DND-41 (cell line): ENCODE measurements at places on chromosomes 2 and 18.

DNA sequence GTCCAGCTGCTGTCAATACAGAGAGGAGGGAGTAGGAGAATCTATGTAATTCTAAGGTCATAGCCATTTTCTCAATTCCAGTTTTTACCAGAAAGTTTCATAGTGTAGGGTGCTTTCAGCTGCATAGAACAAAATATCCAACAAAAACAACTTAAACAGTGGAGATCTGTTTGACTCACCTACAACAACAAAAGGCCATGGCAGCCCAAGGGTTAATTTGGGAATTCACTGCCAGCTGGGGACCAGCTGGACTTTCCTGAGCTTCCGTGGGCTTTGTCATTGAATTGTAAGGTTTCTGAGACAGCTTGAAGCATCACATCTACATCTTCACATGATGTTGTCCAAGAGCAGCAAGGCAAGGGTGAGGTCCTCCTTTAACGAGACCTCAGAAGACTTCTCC is 512.7 kb downstream of the IRS1 start:
- no peak for DNase-seq

DNA sequence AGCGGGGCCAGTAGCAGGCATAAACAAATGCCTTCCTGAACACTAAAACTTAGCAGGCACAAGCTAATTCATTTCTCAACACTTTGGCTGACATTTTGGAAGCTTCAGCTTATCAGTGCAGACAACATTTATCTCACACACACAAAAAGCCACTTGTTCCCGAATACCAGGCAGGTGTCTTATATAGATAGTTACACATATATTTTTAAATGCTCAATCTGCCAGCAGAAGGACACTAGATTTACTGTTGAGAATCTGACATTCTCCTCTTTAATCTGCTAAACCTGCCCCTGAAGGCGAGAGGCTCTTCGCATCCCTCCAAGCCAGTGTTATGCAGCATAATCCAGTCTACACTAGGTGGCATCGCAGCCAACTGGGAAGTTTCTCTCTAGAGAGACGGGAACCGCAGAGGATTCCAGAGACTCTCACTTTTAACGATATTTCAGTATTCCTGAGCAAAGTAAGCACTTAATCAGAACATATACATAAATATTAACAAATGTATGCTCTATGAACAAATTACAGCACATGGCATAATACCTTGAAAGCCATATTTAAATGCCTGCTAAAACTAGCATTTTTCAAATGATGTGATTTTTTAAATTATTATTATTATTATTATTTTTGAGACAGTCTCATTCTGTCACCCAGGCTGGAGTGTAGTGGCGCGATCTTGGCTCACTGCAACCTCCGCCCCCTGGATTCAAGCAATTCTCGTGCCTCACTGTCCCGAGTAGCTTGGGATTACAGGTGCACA is 90.2 kb upstream of the SCG2 start:
- no peak for DNase-seq

GRCh38 chr2:67476809-67477790 is 80.0 kb downstream of the ETAA1 start:
- DNase-seq: no peak

GRCh38 chr2:190158798-190159434 is 96.4 kb upstream of the MSTN start:
- DNase-seq: no peak

DNA sequence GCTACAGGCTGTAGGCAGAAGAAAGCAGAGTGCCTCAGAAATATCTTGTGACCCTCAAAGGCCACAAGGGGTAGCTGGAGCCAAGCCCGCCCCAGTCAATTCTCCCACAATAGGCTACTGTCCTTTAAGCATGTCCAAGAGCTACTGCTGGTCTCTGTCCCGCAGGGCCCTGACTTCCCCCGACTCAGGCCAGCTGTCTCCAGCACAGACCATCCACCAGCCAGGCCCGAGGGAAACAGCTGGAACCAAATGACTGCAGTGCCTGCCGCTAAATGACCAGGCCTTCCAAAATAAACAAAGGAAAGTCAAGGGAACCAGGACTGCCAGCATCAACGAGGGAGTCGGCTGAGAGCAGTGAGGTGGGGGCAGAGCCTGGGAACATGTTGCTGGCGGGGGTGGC is 36.7 kb downstream of the MCFD2 start:
- DNase-seq: no peak

DNA sequence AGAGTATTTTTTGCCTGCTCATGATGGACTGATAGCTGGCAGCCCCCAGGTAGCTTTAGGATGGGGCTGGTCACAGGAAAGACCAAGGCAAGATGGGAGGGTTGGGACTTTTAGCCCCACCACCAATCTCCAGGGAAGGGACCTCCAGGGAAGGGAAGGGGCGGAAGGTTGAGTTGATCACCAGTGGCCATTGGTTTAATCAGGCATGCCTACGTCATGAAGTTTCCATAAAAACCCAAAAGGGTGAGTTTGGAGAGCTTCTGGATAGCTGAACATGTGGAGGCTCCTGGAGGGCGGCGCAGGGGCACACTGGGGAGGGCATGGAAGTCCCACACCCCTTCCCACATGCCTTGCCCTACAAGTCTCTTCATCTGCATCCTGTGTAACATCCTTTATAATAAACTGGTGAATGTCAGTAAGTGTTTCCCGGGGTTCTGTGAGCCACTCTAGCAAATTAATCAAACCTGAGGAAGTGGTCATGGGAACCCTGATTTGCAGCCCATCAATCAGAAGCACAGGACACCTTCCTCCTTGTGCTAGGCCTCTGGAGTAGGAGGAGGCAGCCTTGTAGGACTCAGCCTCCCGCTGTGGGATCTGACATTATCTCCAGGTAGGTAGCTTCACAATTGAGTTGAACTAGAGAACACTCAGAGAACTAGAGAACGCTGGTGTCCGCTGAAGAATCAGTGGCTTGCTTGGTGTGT is 30.3 kb downstream of the RAB31 start:
- no peak for DNase-seq

DNA sequence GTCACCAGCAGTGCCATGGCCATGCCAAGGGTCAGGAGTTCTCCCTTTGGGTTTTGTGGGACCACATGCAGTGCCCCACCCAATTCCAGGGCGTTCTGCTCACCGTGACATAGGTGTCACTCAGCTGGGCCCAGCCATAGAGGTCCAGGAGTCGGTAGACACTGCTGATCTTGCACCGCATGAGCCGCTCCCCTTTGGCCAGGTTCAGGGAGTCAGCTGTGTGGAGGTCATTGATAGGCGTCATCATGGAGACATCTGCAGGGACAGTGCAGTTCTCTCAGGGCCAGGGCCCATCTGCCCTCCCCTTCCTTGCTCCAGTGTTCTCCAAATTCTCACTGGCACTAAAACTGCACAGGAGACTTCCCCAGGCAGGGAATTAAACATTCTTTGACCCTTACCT is 71.9 kb downstream of the ADD2 start:
- DNase-seq: no peak

GRCh38 chr18:63301434-63301833 is 18.1 kb downstream of the BCL2 start:
- DNase-seq: no peak

DNA sequence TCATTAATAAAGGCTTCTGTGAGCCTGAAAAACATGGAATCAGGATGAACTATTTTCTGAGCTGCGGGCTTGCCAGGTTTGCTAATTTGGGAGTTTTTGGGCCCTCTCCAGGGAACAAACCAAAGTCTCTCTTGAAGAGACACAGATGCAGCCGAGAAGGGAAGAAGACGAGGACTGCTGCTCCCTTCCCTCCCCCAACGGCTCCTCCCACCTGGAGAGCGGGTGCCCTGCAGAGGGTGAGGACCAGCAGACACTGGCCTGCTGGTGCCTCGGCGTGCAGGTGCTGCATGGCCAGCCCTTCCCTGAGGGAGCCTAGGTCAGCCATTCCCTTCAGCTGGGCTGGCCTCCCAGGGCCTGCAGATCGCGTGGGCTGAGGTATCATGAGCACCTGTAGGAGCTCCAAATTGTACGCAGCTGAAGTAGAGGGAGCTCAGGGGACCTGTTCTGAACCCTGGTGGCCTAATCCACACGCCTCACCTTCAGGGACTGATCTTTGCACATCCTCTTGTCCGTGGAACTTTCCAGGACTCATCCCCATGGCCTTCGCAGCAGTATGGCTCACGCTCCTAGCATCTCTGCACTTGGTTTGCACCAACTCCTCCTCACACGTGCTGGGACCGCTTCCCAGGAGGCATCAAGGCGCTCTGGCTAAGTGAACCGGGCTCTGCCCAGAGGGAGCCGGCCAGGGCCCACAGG is 19.5 kb downstream of the EMX1 start:
- DNase-seq: no peak

DNA sequence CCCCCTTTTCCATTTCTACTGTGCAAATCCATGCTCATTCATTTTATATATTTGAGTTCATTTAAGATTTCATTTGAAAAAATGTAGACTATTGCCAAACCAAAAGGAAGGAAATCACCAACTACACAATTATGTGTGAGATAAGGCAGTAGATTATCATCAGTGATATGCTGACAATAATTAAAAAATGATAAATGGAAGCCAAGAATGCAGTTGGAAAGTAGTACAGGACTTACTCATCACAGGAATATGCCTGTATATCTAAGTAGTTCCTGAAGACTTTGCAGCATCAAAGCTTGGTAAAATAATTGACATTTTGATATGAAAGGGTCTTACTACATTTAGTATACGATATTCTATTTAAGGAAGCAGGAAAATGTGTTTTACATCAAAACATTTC is 166.1 kb upstream of the OTX1 start:
- DNase-seq: no peak

DNA sequence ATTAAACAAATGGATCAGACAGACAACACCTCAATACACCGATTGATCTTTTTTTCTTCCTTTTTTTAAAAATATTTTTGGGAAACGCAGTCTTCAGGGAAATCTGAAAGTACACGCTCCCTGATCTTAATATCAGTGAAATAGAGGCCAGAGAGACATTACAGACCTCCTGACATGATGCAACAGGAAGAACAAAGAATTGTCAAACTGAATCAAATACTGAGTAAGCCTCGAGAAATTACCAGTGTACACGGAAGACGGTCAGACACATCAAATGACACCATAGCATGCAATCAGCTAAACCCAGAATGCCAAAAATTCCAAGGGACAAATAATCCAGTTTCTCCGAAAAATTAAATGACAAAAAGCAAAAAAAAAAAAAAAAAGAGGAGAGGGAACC is 80.2 kb upstream of the NFU1 start:
- no peak for DNase-seq

DNA sequence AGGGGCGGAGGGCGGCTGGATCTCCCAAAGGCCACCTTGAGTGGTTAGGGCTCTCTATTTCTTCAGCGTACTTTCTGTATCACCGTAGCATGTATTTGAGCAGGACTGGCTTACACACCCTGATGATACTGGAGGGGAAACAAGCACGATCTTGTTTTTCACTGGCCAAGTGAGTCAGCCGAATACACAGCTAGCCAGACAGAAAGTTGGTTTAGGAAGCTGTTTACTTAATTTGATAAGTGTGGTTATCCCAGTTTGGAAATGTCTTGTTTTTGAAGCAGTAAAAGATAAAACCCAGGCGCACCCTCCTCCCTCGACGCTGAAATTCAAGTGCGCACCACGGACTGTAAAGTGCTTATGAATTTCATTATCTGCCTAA is 582 bp downstream of the RIOK3 start:
- no peak for DNase-seq

GRCh38 chr2:166361351-166362153 is 14.2 kb downstream of the SCN9A start:
- no peak for DNase-seq

DNA sequence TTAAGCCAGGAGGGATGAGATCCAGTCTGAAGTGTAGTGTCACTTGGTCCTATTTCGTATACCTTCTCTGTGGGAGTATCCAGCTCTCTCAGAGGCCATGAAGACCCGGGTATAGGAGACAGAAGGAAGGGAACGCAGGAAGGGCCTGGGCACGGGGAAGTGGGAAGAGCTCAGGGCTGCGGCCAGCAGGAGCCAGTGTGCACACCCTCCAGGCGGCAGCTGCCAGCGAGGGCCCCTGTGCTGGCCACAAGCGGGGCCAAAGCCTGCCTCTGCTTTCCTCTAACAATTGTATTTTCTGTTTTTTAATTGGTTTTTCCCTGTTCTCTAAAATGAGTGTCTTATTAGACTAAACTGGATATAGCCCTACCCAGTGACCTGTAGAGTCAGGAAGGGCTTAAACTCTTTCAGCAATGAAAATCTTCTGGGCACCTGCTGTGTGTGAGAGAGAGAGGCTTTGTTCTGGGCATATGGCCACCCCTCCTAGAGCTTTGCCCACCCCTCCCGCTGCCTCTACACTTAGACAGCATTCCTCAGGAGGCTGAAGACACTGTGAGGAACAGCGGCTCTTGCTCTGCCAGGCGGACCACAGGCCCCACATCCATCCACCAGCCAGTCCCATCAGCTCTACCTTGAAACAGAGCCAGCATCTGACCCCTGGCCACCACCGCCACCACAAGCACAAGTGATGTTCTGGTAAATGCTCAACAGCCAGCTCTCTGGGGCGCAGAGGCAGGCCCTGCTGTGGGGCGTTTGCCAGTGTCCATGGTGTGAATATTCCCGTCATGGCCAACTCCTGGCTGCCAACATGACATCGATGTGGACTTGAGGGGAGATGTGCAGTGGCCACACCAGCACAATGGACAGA is 9.5 kb downstream of the GPR17 start:
- no peak for DNase-seq

- no peak for DNase-seq
These were observed 36.0 kb downstream of the SMIM21 start for GRCh38 chr18:75391279-75392225.

DNA sequence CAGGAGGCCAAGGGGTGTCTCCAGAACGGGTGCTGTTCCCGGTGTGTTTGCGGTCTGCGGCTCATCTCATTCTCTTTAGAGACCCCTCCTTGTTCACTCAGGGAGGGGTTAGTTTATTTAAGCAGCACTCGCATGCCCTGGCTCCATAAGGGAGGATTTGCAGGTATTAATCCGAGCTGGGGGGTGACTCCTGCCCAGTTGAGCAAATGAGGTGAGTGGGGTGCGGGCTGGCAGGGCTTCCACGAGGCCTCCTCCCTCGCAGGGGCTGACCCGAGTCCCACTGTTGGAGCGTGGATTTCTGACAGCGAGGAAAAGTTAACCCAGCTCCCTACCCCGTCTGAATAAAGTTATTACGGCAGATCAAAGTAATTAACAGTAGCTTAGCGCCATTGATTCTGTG is 371.8 kb upstream of the SALL3 start:
- DNase-seq: no peak

GRCh38 chr2:226661789-226662545 is 137.7 kb downstream of the IRS1 start:
- DNase-seq: no peak

- no peak for DNase-seq
These were observed 124.7 kb upstream of the GATA6 start for GRCh38 chr18:22044474-22045220.

DNA sequence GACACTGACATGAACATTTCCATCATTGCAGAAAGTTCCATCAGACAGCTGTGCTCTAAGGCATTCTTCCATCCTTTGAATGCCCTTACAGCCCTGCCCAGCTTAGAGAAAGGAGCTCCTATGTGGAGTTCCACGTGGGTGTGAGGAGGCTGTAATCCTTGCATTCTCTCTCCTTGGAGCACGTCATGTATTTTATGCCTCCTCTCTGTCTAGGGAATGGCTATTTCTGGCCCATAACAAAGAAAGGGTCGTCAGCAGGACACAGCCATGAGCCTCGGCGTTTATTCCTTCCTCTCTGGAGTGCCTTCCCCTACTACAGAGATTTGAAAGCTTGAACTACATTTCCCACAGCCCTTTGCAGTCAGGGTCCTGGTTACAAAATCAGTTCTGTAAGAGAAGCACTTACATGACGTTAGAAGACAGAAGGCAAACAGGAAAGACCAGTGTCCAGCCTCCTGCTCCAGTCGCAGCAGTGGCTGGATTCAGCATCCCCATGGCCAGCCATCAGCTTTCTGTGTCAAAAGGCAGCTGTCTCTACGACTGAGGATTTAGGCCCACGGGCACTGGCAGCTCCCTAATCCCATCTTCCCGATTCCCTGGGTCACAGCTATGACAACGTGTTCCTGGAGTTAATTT is 234.9 kb downstream of the TFCP2L1 start:
- no peak for DNase-seq
